ENCODE measurements at places on chromosomes 13 and 19. TPM values are rescaled to one million over a fixed set of nuclear protein-coding genes. Genes with fewer than 3 reads are reported as not detected.

GRCh38 chr13:79668201-79668752 lies 187.3 kb downstream of the NDFIP2 start:
- DNase-seq = no peak

GRCh38 chr13:31755803-31756212 lies 16.5 kb downstream of the RXFP2 start:
- no peak for DNase-seq

Gene RFPL4A
- total RNA-seq = not detected

Gene CACNA1A
- 3.7 TPM for total RNA-seq

Gene RAB3A
- 1.6 TPM for total RNA-seq

GRCh38 chr19:16446108-16446723 lies 25.6 kb downstream of the EPS15L1 start:
- DNase-seq = no peak

DNA sequence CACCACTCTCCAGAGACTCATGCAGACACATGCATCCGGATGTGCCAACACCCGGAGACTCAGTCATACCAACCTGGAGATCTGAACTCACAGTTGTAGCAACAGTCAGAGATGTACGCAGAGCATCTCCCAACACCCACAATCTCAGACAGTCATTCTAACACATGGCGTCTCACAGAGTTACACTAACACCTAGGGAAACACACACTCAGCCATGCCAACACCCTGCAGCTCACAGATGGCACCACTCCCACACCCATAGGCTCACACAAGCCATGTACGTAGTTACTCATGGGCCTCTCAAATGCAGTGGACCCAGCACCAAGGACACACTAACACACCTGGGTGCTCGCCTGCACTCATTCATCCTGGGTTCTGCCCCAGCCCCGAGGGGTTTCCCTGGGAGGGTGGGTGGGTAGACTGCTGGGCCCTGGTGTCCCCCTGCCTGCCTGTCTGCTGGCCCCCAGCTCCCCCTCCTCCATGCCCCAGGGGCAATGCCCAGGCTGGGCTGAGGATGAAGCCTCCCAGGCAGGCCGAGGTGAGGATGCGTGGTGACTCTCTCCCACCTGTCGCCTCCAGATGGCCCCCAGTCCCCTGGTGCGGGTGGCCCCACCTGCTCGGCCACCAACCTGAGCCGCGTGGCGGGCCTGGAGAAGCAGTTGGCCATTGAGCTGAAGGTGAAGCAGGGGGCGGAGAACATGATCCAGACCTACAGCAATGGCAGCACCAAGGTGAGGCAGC lies 10.0 kb downstream of the PKN1 start:
- DNase-seq = no peak

GRCh38 chr13:24212674-24213073 lies 52.2 kb downstream of the SPATA13 start:
- DNase-seq = no peak

Gene RDH13
- 14.7 TPM for total RNA-seq

Gene CEACAM6
- 3.6 TPM for total RNA-seq

DNA sequence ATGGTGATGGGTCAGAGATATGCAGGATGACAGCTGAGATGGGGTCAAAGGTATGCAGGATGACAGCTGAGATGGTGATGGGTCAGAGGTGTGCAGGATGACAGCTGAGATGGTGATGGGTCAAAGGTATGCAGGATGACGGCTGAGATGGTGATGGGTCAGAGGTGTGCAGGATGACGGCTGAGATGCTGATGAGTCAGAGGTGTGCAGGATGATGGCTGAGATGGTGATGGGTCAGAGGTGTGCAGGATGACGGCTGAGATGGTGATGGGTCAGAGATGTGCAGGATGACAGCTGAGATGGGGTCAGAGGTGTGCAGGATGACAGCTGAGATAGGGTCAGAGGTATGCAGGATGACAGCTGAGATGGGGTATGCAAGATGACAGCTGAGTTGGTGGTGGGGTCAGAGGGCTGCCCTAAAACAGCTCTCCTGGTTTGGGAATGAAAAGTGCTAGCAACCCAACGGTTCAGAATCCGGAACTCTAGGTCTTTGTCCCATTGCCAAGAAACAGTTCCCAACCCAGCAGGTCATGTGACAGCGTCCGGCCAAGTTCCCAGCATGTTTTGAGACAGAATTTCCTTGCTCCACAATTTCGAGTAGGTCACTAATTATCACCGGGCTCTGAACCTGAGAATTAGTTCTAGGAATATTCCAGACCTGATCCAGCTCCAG lies 3.2 kb downstream of the SELENOW start:
- no peak for DNase-seq
